Occipital lobe (tissue), 3 donors: ENCODE measurements at places on chromosomes 3 and 15.

DNA sequence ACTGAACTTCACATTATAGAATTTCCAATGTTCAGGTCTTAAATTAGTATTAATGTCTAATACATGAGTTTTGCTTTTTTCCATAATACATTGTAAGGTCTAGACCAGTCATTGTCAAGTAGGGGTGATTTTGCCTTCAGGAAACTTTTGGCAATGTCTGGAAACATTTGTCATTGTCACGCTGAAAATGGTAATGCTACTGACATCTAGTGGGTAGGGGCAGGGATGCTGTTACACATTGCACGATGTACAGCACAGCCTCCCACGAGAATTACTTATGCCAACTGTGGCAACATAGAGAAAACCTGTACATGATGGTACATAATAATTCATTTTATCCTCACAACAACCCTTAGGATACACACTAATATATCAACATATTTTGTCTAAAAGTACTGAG lies 384.1 kb downstream of the CADM2 start:
- peak; percentile 3 for DNase-seq

- no peak for DNase-seq
Measured at GRCh38 chr3:32004113-32004765, 22.7 kb downstream of the ZNF860 start.

DNA sequence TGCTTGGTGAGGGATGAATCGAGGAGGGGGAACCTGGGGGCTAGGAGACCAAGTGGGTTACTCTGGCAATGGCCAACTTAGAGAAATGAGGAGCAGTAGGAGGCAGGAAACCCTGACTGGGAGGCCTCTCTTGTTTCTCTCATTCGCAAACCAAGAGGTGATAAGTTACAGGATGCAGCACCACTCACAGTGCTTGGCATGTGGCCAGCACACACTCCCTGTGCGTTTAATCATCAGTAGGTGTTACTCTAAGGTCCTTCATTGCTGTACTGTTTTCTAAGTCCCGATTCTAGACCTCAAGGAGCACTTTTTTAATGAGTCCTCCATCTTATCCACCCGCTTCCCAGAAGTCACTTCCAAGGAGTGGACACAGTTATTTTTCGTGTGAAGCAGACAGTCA lies 314.1 kb upstream of the TRIM42 start:
- no peak for DNase-seq

DNA sequence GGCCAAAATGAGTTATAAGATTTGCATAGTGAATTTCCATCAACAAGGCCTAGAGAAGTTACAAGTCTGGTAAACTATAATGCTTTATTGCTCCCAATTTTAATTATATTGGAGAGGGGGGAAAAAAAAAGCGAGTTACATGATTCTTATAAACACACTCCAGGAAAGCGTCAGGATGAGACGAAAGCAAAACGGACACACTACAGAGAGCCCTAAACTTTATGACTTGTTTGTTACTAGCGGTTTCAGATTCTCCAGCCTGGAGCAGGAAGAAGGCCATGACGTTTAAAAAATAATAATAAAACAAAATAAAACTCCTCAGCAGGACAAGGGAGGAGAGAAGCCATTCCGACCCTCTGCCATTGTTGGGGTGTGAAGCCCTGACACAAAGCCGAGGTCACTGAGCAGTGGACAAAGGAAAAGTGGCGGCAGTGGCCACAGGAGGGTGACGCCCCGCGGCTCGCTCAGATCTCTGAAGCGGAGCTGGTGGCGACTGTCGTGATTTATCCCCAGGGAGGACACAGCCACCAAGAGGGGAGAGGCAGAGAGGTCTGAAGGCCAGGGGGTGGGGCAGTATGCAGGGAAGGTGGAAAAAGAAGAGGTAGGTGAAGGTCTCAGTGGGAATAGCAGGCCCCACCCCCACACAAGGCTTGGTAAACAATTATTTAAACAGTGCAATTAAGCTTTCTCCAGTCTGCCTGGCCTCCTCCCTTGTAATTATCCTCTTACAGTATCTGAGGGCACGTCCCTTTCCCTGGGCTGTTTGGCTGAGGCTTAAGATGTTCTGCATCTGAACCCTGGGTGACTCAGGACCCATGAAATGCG lies 45.3 kb downstream of the ADAMTS9 start:
- no peak for DNase-seq

DNA sequence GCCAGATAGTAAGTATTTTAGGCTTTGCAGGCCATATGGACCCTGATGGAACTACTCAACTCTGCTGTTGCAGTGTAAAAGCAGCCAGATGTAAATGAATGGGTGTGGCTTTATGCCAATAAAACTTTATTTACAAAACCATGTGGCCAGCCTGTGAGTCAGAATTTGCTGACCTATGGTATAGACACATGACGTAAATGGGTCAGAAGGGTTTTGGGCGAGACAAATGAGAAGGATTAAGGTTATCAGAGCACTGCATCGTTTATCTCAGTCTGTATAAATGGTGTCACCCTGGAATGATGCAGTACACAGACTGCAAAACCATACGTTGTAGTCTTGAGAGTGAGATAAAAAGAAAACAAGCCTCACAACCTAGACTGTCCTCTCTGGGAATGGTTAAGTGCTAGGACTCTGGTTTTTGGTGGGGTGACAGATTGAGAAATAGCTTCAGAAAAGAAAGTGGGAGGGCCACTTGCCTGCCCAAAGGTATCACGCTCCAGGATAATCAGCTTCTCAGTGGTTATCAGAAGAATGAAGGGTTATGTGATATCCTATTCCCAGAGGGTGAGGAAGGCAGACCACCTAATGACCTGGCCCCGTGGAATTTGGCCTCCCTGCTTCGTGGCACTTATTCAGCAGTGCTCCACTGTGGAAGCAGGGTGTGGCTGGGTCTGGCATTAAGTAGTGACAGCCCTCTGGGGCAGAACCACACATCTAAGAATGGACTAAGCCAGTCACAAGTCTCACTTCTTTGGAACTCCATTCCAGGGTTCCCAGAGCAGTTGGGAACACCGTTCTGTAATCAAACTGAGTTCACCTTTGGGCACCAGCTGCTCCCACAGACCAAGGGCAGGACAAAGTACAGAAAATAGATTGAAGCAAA lies 46.1 kb downstream of the ABHD5 start:
- DNase-seq: no peak

- no peak for DNase-seq
Measured at GRCh38 chr3:99342383-99342782, 296.0 kb upstream of the COL8A1 start.

DNA sequence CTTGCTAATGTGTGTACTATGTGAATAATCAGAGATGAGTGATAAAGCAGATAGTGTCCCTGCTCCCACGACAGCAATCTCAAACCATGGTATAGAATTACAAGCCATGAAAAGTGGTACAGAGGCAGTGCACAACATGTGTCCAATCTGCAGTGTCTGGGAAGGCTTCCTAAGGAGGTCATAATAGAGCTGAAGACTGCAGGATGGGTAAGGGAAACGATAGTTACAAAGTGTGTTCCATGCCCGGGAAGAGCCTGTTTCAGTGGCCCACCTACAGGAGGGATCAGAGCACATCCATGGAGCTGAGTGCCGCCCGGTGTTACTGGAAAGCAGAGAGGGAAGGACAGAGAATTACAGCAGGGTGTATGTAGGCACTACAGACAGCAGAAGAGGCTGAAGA lies 48.9 kb downstream of the PAK2 start:
- no peak for DNase-seq

DNA sequence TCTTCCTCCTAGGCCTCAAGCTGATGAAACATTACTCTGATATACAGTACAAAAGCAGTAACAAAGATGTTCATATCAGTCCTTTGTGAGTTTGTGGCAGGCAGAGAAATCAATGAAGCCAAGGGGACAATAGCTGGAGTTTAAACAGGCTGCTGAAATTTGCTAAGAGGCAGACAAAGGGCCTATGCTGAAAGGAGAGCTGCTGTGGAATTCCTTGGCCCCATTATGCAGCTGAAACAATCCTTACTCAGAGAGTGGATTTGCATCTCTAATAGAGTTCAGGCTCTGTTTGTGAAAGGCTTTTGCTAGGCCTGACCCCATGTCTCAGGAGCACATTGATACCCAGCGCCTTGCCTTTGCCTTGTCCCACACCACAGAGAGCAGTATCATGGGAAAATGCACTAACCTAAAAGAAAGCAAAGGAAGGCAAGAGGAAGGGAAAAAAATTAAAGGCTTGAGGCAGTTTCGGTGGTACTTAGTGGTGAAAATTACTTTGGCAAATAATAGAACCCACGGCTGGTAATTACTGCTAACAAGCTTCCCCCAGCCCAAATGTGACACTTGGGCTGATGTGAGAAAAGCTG lies 195.0 kb upstream of the EPHA3 start:
- DNase-seq: no peak

GRCh38 chr3:155418407-155418806 lies 124.9 kb upstream of the STRIT1 start:
- no peak for DNase-seq

DNA sequence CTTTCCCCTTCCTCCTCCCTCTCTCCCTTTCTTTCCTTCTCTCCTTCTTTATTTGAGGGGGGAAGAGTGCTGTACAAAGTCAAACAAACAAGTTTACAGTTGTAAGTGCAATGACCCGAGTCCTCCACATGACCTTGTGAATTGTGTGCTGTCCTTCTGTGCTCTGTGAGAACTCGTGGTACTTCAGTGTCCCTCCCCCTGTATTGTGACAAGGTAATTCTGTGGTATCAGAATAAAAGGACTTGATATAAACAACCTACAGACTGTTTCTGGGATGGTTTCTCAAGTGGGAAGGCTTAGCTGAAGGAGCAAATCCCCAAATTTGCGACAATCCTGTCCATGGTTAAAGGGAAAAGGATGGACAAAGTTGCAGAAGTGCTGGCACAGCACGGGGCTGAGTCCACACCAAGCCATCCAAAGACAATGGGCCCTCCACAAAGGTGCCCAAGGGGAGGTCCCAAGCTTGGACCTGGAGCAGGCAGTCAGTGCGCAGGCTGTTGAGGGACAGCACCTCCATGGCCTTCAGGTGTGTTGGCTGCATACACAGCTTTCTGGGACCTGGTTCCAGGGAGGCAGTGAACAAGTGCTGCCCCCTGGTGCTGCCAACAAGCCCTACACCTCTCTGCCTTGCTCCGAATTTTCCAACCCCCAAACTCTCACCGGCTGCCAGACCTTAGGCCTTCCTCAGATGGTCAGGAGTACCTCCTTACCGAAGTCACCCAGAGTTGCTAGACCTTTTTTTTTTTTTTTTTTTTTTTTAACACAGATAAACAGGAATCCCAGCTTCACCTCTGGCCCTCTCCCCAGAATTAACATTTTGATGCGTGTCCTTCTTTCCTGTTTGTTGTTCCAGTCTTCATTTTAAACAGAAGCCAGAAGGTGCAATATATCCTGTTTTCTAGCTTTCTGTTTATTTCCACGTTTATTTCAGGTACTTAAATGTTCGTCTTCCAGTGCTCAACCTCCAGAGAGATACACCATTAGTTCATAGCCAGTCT lies 2.6 kb upstream of the APEH start:
- DNase-seq: no peak

- no peak for DNase-seq
Measured at GRCh38 chr3:102178817-102179216, 256.0 kb upstream of the ZPLD1 start.

GRCh38 chr15:47332481-47332880 lies 384.8 kb upstream of the SEMA6D start:
- DNase-seq: no peak

- no peak for DNase-seq
Measured at GRCh38 chr15:55528812-55529211, 20.8 kb upstream of the DNAAF4 start.

- peak; percentile 13 for DNase-seq
Measured at GRCh38 chr3:129058441-129059200, 2.0 kb upstream of the GP9 start.

DNA sequence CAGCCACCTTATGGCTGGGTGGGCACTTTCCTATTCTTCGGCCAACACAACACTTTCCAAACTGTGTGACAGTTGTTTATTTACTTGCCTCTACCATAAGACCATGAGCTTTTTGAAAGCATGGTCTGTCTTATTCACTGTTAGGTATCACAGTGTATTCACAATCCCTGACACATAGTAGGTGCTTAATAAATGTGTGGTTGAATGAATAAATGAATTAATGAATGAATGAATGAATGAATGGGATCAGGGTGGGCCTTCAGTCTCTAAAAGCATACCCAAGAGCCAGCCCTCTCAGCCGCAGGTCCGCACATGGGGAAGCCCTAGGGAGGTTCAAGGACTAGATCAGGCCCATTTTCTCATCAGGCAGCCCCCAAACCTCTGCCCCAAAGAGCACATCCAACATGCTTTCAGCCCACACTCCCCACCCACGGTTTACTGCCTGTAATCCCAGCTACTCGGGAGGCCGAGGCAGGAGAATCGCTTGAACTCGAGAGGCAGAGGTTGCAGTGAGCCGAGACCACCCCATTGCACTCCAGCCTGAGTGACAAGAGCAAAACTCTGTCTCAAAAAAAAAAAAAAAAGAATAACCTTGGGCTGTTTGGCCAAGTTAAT lies 95.9 kb downstream of the LIPC start:
- DNase-seq: no peak

GRCh38 chr3:71393093-71393492 lies 190.4 kb downstream of the FOXP1 start:
- no peak for DNase-seq

DNA sequence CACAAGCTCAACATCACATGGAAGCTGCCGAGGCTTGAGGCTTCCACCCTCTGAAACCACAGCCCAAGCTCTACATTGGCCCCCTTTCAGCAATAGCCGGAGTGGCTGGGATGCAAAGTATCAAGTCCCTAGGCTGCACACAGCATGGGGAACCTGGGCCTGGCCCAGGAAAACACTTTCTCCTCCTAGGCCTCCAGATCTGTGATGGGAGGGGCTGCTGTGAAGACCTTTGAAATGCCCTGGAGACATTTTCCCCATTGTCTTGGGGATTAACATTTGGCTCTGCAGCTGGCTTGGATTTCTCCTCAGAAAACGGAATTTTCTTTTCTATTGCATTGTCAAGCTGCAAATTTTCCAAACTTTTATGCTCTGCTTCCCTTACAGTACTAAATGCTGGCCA lies 18.2 kb downstream of the HRG start:
- DNase-seq: no peak

GRCh38 chr3:127456471-127457093 lies 134.0 kb downstream of the TPRA1 start:
- peak; percentile 44 for DNase-seq

GRCh38 chr3:80994085-80994665 lies 767.3 kb downstream of the GBE1 start:
- DNase-seq: no peak

DNA sequence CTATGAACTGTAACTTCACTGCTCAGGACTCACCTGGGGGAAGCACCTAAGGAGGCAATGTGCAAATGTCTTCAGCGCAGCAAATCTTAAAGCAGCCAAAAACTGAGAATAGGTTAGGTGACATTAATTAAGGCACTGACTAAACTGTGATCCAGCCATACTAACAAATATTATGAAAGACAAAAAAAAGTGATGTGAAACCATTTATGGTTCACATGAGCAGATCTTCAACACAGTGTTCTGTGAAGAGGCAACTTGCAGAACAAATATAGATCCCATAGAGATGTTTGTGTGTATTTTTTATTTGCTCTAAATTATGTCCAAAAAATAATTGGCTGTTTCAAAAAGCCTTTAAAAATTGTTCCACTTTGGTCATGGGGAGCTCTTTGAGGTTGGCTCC lies 24.1 kb upstream of the MITF start:
- DNase-seq: no peak
